ENCODE measurements at places on chromosomes 2 and 18.

DNA sequence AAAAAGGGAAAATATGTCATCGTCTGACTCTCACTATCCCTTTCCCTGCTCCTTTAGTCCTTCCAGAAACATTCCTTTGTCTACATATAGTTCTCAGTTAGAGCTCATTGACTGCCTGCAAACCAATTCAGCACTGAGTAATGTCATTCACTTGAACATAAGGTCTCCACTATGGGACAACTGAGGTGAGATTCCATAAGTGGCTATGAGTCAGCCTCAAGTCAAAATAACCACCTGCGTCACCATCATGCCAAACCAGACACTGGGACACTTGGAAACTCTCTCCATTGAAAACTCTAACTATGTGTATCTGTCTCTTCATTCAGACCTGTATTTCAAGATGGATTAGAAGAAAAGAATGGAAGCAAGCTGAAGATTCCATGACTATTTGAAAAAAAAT, 878.0 kb upstream of the PIK3C3 start:
- DNase-seq = no peak

DNA sequence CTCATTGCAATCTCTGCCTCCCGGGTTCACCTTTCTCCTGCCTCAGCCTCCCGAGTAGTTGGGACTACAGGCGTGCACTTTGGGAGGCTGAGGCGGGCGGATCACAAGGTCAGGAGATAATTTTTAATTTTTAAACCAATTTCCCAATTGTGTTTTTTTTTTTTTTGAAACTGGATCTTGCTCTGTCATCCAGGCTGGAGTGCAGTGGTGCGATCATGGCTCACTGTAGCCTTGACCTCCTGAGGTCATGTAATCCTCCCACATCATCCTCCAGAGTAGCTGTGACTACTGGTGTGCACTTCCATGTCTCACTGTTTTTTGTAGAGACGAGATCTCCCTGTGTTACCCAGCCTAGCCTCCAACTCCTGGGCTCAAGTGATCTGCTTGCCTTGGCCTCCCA, 49.3 kb downstream of the GLS start:
- DNase-seq = no peak

- DNase-seq = no peak
Measured at GRCh38 chr2:28052691-28053090, 162.2 kb downstream of the BABAM2 start.

DNA sequence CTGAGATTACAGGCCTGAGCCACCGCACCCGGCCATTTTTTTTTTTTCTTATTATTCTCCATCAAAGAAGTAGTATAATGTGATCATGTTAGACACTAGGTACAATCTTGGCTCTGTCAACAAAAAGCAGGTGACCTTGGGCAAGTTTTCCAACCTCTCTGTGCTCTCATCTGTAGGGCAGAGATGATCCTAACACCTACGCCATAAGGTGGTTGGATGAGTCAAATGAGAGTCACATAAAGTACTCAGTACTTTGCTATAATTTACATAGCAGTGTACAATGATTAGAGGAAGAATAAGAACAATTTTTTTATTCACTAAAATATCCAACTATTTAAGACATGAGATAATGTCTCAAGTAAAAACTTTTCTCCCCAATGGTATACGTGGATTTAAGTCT, 128.6 kb downstream of the TGIF1 start:
- DNase-seq = no peak

DNA sequence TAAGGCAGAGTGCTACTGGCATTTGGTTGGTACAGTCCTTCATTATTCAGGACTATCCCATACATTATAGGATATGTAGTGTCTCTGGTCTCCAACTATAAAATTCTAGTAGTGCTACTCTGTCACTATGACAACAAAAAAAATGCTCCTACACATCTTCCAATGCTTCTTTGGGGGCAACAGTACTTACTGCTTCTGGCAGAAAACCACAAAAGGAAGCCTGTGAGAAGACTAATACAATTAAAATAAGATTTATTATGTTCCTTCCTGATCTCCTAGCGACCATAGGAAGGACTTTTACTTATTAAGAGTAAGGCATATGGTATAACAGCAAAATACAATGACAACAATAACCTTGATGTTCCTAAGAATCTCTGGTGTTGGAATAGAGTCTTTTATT, 48.4 kb upstream of the CPO start:
- DNase-seq = no peak

DNA sequence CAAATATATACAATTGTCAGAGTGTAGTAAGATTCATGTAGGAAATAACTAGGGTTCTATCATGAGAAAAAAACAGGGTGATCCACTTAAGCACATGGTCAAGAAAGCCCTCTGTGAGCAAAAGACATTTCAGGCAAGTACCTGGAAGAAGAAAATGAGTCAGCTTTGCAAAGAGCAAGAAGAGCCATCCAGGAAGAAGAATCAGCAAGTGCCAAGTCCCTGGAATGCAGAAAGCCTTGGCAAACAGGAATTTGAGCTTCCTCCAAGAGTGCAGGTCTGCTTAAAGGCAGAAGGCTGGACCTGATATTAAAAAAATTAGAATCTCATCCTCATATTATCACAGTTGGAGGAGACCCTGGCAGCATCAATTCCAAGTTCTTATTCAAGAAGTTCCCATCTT, 188.5 kb upstream of the CELF4 start:
- DNase-seq = no peak
